ENCODE measurements at places on chromosomes 3 and 15. TPM values are rescaled to one million over a fixed set of nuclear protein-coding genes. Genes with fewer than 3 reads are reported as not detected.

GRCh38 chr15:48371961-48372360 lies 40.7 kb downstream of the DUT start:
- DNase-seq, result no peak

DNA sequence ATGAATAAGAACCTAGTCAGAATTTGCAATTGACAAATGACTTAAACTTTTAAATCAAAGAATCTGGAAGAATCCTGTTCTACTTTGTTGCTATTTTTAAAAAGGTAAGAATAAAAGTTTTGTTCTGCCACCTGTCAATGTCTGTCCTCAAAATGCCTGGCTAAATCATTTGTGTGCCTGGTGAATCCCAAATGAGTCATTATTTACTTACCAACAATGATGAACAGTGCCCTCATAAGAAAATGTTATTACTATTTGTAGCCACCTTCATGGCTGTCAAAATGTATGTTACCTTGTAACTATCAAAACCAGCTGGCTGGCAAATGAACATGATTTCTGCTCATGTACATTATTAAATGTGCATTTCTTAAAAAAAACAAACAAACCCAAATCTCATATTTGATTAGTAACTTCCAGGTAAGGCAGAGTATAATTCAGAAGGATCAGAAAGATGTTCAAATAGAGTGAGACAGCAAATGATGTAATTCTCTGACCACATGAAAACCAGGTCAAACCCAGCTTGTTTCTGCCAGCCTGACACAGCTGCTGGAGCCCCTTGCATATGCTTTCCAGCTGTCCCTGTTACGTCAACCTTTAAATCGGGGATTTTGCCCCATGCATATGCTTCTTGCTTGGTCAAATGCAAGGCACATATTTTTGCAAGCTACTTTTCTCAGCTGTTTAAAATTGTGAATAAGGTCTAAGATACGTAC lies 137.9 kb downstream of the SSR3 start:
- no peak for DNase-seq

GRCh38 chr3:10780922-10781321 lies 35.1 kb upstream of the SLC6A11 start:
- DNase-seq, result no peak

- no peak for DNase-seq
Measured at GRCh38 chr3:124783696-124784095, 53.4 kb downstream of the UMPS start.

- DNase-seq, result no peak
Measured at GRCh38 chr3:60801307-60801706, 449.9 kb downstream of the FHIT start.

PXYLP1 gene
- 11.7 TPM for total RNA-seq
